ENCODE measurements at places on chromosomes 6 and 20.

DNA sequence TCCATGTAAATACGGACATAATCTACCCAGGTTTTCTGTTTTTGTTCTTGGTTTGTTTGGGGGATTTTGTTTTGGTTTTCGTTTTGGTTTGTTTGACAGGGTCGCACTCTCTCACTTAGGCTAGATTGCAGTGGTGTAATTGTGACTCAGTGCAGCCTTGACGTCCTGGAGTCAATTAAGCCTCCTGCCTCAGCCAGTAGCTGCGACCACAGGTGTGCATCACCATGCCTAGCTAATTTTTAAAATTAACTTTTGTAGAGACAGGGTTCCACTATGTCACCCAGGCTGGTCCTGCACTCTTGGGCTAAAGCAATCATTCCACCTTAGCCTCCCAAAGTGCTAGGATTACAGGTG lies 37.8 kb upstream of the EYA4 start:
- DNase-seq = no peak

- DNase-seq = no peak
These were observed 27.9 kb upstream of the MAP3K4 start for GRCh38 chr6:160963651-160964050.

- DNase-seq = no peak
These were observed 25.9 kb downstream of the FAM209B start for GRCh38 chr20:56558968-56559367.

- no peak for DNase-seq
These were observed 3.8 kb downstream of the TRAF3IP2 start for GRCh38 chr6:111601886-111602285.

GRCh38 chr6:149823013-149823412 lies 41.1 kb downstream of the LRP11 start:
- DNase-seq = no peak

DNA sequence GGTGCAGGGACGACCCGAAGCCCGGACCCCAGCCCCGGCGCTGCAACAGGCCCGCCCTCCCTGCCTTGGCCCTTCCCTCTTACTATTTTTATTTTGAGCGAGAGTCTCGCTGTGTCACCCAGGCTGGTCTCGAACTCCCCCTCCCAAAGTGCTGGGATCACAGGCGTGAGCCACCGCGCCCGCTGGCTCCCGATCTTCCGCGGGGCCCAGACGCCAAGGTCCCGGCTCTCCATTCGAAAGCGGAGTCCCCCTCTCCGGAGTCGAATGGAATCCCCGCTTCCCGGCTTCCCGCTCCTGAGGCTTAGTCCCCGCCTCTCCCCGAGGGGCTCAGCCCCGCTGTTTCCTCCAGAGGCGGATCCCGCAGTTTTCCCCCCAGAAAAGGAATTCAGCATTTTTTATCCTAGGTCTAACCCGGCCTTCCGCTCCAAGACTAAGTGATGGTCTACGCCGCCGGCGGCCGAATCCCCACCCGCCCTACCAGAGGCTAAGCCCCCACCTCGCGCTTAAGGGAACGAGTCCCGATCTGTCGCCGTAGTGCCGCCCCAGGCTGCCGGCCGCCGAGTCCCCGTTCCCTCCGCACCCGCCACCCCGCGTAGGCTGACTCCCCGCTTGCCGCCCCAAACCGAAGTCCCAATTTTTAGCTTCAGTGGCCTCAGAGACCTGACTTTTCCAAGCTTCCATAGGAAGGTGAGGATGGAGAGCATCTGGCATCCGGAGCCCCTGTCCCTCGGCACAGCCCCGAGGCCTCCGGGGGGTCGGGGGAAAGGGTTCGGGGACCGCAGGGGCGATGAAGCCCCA lies 11.5 kb upstream of the TMC2 start:
- DNase-seq = peak; percentile 17

DNA sequence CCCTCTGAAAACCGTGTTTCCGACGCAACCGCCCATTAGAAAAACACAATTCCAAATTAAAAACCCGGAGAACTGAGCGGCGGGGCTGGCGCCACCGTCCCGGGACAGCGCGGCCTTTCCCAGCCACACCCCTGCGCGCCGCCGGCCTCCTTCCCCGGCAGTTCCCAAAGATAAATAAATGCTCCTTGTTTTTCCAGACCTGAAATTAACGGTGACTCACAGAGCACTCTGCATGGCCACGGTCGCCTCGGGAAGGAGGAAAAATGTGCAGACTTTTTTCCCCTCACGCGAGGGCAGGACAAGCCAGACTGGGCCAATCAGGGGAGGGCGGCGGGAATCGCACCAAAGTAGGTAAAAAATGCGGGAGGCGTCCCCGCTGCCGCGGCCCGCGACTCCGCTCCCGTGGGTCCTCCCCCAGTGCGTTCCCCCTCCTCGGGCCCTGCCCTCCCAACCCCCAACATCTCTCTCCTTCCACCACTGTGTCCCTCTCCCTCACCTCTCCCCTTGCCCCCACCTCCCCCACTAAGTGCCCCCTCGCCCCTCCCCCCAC lies 828 bp upstream of the DSTN start:
- DNase-seq = no peak

DNA sequence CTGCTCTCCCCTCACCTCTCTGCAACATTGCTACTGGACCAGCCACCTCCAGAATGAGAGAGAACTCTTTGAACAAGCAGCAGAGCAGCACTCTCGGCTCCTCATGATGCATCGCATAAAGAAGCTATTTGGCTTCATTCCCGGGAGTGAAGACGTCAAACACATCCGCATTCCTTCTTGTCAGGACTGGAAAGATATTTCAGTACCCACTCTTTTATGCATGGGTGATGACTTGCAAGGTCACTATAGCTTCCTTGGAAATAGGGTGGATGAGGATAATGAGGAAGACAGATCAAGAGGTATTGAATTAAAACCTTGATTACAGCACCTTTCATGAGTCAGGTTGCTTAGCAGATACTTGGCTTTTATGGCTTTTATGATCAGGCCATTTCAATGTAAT lies 4.3 kb downstream of the CALHM4 start:
- DNase-seq = no peak

GRCh38 chr6:77686931-77687330 lies 34.1 kb downstream of the MEI4 start:
- DNase-seq = no peak

DNA sequence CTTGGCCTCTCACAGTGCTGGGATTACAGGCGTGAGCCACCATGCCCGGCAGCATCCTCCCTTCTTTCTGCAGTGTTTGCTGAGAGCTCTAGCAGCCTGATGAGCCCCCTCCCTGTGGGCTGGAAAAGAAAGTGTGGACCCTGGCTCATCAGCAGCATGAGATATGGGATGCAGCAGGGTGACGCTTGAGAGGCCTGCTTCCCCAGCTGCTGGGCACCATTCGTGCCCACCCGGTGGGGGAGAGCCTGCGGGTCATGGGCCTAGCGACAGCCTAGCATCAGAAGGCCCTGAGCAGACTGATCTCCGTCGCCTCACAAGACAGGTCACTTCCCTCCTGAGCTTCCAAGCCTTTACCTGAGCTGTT lies 16.0 kb upstream of the CCDC167 start:
- DNase-seq = no peak

- DNase-seq = no peak
These were observed 33.2 kb upstream of the ADTRP start for GRCh38 chr6:11811644-11812264.

Measured in activated T-helper 9 cell treated with anti-CD3 and anti-CD28 coated beads, Interleukin-2, amount 50 U/mL, for 16 hours (primary cell).